NCI-H1105 (cell line): ENCODE measurements at places on chromosomes 4 and X.

DNA sequence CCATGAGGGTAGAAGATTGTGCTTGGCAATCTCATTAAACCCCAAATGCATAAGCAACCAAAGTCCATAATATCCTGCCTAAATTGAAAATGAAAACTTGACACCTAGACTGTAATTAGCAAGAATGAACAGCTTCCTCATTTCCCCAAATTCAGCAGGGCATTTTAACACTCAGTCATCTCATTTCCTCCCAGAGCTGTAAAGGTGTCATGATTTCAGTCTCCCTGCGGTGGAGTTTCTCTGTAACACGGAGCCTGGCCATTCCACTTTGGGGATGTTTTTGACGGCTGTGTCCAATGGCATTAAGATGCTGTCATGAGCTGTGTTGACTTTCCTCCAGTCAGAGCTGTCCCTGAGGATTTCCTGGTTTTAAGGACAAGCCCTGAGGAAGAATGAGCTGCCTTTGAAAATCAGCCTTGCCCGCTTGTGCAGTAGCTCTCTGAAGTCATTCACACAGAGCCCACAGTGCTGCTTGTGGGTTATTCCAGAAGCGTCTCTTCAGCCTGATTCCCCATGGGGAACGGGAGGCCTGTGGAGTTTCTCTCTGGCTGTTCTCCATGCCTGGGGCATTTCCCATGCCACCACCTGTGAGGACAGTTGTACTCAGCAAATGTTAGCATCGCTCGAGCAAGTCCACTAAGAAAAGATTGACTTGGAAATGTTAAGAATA is 187.0 kb downstream of the MID1 start:
- no peak for DNase-seq

DNA sequence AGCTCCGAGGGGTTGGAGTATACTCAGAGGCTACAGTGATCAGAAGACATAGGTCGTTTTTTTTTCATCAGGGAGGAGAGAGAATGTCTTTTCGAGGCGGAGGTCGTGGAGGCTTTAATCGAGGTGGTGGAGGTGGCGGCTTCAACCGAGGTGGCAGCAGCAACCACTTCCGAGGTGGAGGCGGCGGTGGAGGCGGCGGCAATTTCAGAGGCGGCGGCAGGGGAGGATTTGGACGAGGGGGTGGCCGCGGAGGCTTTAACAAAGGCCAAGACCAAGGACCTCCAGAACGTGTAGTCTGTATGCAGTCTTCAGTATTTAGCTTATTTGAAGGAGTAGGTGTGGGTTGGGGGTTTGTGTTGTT is 500 bp downstream of the GAR1 start:
- DNase-seq = no peak

DNA sequence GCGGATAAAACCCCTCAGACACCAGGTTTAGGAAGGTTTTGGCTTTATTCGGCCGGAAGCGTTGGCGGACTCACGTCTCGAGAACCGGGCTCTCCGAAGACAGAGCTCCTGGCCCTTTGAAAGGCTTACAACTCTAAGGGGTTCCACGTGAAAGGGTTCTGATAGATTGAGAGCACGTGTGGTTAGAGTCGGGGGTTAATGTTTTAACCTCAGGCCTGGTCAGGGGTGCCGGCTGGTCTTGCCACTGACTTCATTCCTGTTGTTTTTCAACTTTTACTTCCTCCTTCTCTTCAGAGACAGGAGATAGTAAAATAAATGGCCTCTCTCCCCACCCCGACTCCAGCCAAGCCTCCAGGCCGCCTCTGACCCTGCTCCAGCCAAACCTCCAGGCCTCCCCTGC is 4.7 kb upstream of the ASMT start:
- no peak for DNase-seq

DNA sequence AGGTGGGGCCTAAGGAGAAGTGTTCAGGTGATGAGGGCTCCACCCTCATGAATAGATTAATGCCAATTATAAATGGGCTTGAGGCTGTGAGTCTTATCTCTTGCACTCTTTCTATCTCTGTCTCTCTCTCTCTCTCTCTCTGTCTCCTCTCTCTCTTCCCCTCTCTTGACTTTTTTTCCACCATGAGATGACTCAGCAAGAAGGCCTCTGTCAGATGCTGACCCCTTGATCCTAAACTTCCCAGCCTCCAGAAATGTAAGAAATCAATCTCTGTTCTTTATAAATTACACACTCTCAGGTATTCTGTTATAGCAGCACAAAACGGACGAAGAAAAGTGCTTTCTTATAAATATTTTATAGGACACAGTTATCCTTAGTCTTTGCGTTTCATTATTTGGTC is 184.9 kb upstream of the PCDH7 start:
- no peak for DNase-seq

GRCh38 chr4:93132631-93133030 is 695.9 kb upstream of the ATOH1 start:
- DNase-seq = no peak

DNA sequence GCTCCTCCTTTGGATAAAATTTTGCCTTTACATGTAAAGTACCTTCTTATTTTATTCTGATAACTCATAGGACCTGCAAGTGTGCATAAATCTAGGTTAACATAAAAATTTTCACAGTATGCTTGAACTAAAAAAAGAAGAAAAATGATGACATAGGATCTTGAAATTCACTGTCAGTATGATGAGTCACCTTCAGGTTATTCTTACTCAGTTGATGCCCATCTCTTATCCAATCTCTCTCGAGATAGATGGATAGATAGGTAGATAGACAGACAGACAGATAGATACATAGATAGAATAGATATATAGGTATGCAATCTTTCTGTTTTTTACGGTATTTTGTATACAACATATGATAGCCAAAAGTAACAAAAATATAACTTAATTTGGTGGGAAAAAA is 485.5 kb downstream of the NAF1 start:
- no peak for DNase-seq
